Right lung (tissue), 10 donors: ENCODE measurements at places on chromosomes 12 and 14. TPM values are rescaled to one million over a fixed set of nuclear protein-coding genes. Genes with fewer than 3 reads are reported as not detected.

DNA sequence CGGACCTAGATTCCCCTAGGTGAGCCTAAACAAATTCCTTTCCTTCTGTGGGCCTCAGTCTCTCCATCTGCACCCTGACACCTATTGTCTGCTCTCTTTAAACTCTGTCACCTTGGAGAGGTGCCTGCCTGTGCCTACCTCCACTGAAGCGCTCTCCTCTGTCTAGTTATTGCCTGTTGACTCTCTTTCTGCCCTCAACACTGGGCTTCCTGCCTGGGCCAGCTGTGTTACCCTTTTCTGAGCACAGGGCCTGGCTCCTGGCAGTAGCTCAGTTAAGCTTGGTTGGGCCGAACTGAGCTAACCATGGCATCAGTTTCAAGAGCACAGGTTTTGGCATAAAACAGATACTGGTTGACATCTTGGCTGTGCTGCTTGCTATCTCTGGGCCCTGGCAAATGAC, 43.5 kb downstream of the PRMT8 start:
- DNase-seq, result no peak

Gene PLEKHH1
- 17.0 TPM for polyA plus RNA-seq

GRCh38 chr14:79166171-79166570, 996.0 kb downstream of the NRXN3 start:
- no peak for DNase-seq

DNA sequence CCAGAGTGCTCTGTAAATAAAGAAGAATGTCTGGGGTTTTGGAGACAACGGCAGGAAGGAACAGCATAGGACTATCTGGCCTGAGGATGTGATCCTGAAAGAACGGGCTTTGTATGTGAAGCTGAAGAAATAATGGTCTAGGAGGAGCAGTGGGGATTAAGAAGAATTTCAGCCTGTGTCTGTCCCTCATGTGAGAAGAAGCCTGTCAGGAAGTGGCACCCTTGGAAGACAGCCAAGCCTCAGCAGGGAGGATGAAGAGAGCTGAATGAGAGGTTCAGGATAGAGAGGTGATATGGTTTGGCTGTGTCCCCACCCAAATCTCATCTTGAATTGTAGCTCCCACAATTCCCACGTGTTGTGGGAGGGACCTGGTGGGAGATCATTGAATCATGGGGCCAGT, 56.9 kb upstream of the TCL1A start:
- no peak for DNase-seq

DNA sequence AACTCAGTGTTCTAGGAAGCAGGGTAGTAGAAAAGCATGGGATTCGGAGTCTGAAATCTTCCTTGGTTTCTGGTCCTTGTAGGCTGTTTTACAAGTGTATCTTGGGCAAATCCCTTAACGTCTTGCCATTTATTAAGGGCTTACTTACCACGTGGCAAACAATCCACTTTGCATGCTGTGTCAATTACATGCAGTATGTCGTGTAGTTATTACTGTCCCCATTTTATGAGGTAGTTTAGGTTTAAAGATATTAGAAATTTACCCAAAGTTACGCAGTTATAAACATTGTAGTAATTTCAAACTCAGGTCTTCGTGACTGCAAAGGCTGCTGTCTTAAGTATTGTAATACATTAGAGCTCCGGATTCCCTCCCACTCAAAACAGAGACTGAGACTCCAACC, 1.5 kb upstream of the NOVA1 start:
- no peak for DNase-seq

Gene SLC25A21
- polyA plus RNA-seq, result 3.1 TPM
